ENCODE measurements at places on chromosomes 2 and 18.
A peak's percentile ranks its signal among the peaks of the same experiment; 100 is the strongest.

DNA sequence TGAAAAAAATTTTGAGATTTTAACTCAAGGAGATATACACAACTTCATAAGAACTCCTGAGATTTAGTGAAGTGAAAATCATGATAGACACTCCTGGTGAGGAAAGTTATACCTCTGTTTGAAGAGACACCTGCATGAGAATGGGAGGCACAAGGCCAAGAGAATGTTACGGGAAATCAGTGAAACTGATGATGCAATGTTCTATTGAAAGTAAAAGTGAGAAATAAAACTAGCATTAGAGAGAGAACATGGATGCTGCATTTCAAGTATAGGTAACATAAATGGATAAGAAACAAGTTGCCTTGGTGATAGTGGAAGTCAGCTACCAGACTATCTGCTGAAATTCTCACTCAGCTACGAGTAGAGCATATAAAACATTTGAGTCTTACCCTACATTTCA lies 562.1 kb upstream of the FANCL start:
- no peak for DNase-seq

- DNase-seq: no peak
Observed at GRCh38 chr2:220226546-220226945, 599.1 kb downstream of the SLC4A3 start.

- DNase-seq: no peak
Observed at GRCh38 chr2:222952204-222952603, 91.4 kb downstream of the ACSL3 start.

GRCh38 chr2:98507891-98508708 lies 63.4 kb downstream of the INPP4A start:
- peak; percentile 40 for DNase-seq

DNA sequence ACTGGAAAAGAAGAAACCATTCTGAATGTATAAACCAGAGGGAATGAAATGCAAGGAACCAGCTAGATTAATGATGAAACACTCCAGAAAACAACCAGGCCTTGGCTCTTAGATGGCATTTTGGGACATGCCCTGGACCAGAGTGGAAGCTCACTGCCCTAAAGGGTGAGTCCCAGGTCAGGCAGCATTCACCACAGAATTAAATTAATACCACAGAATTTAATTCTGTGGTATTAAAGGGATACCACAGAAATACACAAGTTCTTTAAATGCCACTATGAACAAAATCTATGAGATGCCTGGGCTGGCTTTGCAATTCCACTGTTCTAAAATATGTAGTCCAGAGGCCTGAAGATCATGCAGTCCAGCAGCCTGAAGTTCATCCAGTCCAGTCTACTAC lies 122.3 kb upstream of the KYNU start:
- DNase-seq: no peak

DNA sequence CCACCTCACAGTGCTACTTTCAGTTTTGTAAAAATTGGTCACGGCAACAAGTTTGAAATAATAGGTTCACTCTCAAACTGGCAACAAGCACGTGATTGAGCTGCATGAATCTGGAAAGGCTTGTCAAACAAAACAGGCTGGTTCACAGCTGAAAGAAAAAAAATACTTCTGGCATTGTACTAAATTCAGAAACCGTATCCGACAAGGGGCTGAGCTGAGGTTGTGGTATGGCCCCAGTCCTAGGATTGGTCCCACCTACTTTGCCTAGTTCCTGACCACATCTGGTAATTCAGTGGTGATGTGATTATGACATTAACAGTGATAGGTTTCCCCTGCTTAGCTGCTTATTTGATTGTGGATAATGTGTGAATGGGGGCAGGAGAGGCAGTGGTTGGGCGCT lies 326.5 kb upstream of the THUMPD2 start:
- DNase-seq: peak; percentile 45

- DNase-seq: no peak
Observed at GRCh38 chr2:68987021-68987503, 12.6 kb downstream of the GKN1 start.

DNA sequence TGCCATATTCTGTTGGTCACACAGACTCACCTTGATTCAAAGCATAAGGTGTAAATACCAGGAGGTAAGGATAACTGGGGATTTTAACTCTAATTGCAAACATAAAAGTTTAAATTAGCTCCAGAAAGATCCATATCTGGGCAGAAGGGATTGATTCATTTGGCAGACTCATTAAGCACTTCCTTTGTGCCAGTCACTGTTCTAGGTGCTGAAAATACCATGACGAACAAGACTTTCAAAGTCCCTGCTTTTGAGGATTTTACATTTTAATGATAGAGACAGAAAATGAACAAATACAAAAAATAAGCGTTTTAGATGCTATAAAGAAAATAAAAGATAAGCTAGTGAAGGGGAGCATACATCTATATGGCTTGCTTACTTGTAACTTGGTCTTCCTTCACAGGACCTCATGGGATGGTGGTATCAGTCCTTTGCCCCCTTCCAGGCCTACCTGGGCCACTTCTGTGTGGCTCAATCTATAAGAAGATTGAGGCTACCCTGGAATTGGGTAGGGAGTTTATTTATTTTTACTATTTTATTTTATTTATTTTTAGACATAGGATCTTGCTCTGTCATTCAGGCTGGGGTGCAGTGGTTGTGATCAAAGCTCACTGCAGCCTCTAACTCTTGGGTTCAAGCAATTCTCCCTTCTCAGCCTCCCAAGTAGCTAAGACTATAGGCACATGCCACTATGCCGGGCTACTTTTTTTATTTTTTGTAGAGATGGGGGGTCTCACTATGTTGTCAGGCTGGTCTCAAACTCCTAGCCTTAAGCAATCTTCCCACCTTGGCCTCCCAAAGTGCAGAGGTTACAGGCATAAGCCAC lies 212.8 kb downstream of the MYCN start:
- DNase-seq: no peak

- DNase-seq: no peak
Observed at GRCh38 chr2:136168720-136169119, 50.8 kb upstream of the CXCR4 start.

GRCh38 chr2:186644791-186645190 lies 49.1 kb upstream of the FAM171B start:
- no peak for DNase-seq

DNA sequence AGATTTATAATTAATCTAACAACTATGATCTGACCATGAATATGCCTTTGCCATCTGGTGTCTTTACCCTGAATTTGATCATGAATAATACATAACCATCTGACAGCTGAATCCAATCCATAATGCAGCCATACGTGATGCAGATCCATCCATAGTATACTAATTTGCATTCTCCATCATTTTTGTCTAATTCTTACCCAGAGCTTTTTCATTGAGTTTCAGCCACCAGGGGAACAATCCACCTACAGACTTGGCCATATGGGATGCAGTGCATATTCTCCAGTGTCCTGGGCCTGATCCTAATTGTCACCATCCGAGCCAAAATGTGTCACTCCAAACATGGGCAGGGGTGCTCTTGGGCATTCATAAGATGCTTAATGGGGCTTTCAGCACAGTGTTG lies 227.2 kb upstream of the CRIM1 start:
- no peak for DNase-seq

GRCh38 chr2:85156619-85157018 lies 23.4 kb downstream of the TCF7L1 start:
- DNase-seq: no peak

DNA sequence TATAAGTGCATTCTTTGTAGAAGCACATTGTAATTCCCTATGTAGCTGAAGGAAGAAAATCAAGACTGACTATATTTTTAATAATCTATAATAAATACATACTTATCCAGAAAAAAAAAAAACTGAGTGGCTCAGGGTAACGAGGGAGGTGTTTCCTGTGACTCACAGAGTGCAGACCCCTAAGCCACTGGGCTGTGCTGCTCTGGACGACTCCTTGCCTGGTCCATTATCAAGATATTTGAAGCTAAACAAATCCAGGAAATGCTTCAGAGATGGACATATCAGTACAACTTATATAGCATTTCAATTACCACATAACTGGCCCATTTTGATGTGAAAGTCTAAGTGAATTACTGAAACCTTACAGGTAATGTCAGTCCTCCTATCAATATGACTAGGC lies 80.6 kb downstream of the PIGN start:
- DNase-seq: no peak

- DNase-seq: no peak
Observed at GRCh38 chr2:120708944-120709607, 26.6 kb upstream of the GLI2 start.

DNA sequence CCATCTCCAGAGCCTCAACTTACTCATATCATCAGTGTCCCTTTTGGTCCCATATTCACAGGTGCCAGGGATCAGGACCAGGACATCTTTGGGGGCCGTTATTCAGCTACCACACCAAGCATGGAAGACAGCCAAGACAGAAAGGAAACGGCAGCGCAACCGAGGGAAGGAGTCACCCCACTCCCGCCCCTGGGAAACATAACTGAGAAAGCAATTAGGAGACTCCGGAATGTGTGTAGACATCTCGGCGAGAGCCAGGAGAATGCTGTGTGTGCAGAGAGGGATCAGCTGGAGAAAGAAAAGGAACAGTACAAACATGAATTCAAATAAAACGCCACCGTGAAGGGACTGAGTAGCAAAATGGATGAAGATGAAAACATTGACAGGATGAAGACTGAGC lies 13.4 kb upstream of the BOK start:
- DNase-seq: no peak

- DNase-seq: no peak
Observed at GRCh38 chr2:159737292-159737916, 25.1 kb downstream of the MARCHF7 start.

DNA sequence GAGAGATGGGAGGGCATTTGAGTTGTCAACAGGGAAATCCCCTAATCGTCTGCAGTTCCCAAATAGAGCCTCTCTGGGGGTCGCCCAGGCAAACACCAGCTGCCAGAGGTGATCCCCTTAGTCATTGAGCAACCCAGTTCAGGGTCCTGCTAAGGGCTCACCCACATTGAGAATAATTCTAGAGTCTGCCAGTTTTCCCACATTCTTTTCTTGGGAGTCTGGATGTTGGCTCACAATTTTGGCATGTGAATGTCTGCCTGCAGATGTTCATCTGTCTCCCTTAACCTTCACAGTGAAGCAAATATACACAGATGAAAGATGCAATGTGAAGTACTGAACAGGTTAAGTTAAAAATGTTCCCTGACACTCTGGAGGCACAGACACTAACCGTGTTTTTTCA lies 11.4 kb upstream of the SMIM21 start:
- DNase-seq: no peak

DNA sequence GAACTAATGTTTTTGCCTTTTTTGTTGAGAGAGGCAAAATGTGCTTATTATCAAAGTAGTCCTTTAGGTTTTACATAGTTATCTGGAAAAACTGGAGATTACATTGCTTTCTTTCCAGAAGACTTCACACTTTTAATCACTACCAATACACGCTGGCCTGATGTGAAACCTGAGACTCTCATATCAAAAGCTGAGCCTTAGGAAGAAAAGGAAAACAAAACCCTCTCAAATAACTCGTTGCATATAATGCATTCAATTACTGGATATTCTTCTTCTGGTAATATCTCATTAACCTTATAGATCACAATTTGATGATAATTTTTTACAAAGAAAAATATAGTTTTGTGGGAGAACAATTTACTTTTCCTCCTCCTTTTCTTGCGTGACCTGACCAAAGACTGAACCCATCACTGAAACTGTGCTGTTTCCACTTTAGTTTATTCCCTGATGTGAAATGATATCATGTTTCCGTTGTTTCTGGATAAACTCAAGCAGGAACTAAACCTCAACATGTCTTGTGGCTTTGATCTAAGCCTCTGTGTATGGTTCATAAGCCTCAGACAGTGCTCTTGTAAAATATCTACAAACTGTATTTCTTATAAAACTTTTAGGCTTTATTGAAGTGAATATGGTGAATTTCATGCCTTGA lies 332.4 kb downstream of the GULP1 start:
- DNase-seq: no peak

DNA sequence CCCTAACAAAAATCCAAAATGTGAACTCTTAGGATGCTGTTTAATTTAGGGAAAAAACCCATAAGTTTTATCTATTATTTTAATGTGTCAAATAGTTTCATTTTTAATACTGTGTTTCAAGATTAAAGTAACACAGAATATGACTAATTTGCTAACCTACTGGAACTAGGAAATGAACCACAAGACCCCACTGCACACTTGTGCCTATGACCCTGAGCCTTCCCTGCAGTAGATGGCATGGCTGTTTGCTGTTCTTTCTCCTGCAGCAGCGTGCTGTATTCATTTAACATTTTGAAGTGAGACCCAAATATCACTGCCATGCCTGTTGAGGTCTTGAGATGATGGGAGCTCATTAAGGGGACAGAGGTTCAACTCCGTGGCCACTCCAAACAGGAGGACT lies 565.2 kb upstream of the NRP2 start:
- DNase-seq: no peak

DNA sequence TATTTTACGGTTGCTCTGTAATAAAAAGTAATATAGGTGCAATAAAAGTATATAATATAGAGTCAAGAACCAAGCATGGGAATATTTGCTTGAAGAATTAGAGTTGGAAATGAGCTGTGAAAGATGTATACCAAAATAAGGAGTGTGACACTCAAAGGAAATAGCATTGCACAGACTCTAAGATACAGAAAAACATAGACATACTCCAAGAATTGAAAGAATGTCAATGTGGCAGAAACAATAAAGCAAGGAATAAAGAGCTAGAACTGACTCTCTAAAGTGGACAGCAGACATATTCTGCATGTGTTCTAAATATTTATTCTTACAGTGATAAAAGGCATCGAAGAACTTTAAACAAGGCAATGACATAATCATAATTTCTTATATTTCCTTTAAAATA lies 561.1 kb upstream of the SETBP1 start:
- no peak for DNase-seq

DNA sequence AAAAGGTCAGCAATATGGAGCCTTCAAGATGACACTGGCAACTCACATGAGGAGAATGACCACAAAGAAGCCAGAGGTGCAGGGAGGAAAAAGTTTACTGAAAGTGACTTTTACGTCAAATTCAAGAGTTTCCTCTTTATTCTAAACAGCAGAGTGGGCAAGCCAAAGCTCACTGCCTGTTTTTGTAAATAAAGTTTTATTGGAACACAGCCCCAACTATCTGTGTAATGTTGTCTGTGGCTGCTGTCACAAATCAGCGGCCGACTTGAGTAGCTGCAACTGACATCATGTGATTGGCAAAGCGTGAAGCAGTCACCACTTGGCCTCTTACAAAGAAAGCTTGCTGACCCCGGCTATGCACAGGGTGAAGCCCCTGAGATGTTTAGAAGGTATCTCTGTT lies 9.2 kb upstream of the SULT1C2 start:
- DNase-seq: no peak

GRCh38 chr2:204533629-204534370 lies 11.5 kb upstream of the PARD3B start:
- DNase-seq: no peak

DNA sequence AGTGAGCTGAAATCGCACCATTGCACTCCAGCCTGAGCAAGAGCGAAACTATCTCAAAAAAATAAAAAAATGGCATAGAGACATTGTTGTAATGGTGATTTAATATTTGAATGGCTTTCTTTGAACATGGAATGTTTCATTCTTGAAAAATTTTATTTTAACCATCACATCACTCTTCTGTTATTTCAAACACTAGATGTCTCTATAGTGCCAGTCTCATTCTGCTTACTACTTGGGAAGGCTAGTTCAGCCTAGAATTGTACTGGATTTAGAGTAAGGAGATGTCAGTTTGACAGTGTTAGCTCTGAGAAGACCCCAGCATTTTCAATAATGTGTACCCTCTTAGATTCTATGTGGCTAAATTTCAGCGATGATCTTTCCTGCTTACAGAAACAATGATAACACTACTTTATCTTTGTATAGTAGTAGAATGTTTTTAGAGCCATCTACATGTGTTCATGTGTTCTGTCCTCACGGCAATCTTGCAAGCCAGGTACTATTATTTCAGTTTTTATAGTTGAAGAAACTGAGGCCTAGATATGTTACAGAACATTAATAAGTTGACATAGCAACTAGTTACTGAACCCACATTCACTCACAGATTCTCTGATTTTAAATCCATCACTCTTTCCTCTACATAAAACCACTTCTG lies 142.9 kb upstream of the ZSWIM2 start:
- no peak for DNase-seq

Data from DMS79 (cell line).